ENCODE measurements at places on chromosomes 12 and 14. TPM values are rescaled to one million over a fixed set of nuclear protein-coding genes. Genes with fewer than 3 reads are reported as not detected.

DNA sequence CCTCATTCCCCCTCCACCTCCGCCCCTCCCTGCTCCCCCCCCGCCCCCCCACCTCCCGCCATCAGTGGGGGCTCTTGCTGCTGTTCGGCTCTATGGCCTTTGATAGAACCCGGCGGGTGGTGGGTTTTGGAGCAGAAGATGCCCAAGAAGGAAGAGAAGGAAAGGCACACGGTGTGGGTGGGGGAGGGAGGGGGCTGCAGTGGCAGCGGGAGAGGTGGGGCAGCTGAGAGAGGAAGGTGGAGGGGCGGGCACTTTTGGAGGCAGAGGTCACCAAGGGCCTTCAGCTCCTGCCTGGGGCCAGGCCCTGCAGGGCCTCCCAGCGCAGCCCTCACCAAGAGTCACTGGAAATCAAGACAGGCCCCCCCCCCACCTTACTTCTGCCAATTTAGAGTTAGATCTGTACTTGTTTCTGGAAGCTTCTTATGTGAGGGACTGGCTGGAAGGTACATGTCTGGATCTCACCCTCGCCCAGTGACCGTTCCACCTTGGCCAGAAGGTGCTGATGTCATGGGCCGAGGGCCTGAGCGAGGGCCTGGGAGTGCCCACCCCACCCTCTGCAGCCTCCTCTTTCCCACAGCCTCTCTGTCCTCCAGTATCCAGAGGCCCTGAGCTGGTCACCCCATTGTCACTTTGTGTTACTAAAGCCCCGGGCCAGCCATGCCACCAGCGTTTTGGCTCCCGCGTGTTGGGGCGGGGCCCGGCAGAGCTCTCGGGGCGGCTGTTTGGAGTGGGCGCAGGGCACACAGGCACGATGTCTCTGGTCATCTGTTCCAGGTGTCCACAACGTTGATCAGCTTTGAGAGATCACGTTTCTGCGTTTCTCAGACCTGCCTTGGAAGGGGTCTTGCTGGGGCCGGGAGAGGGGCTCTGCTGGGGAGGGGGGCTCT lies 153.9 kb downstream of the KIF26A start:
- no peak for DNase-seq

CAPZA3 gene
- total RNA-seq, result not detected

PCED1B gene
- total RNA-seq, result 30.2 TPM

KRT73 gene
- total RNA-seq, result 23.3 TPM

GRCh38 chr14:71525663-71526221 lies 406.5 kb upstream of the RGS6 start:
- no peak for DNase-seq

Data from natural killer cell (primary cell).